ENCODE measurements at places on chromosomes 16 and 17. TPM values are rescaled to one million over a fixed set of nuclear protein-coding genes. Genes with fewer than 3 reads are reported as not detected.
A peak's percentile ranks its signal among the peaks of the same experiment; 100 is the strongest.

- peak; percentile 74 for DNase-seq
Observed at GRCh38 chr17:78013683-78014467, 55.4 kb downstream of the TNRC6C start.

Gene CLEC18B
- total RNA-seq: 3.0 TPM

Gene C16orf86
- 14.9 TPM for total RNA-seq

DNA sequence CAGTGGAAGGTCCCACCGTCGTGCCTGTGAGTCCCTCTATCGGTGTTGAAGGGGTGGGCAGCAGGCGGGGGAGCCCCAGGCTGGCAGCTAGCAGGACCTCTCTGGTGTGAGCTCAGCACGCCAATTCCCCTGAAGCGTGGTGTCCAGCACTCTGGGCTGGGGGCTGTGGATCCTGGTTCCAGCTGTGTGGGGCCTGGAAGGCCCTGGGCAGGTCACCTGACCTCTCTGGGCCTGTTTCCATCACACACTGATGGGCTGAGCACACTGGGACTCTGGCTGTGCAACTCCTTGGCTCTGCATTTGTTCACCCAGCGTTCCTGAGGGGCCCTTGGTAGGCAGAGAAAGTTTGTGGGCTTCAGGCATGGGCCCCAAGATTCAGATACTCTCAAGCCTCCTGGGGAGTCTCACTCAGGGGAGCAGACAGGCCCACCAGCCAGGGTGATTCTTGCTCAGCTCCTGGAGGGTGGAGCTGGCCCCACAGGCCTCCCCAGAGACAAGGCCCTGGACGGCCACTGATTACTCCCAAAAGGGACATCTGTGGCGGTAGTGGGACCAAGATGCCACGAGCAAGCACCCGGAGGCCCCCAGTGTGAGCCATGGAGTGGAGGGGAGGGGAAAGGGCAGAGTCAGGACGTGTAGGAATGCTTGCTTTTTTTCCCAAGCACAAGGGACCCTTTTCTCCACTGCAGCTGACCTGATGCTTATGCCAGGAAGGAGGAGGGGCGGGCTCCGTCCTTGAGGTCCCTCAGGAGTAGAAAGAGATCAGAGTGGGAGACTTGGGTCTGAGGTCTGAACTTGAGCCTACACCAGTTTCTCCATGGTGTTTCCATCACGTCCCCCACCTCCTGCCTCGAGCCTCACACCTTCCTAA is 8.5 kb downstream of the SCGB1C2 start:
- DNase-seq: no peak

DNA sequence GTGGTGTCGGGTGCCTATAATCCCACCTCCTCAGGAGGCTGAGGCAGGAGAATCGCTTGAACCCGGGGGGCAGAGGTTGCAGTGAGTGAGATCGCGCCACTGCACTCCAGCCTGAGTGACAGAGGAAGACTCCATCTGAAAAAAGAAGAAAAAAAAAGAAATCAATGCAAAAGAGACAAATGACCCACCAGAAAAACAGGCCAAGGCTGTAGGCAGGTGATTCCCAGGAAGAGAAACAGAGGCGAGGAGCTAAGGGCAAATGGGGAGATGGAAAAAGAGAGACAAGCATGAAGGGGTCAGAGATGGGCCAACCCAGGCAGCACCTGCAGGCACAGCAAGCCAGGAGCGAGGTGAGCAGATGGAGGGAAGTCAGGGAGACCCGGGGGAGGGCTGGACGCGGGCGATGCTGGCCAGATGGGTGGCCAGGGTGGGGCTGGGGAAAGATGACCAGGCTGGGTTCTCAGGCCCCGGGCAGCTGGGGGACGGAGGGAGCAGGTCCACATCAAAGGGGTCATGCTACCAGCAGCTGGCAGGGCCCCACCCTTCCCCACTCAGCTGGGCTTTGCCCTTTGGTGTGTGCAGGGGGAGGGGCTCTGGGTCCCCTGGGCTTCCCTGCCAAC is 25.5 kb downstream of the MYBBP1A start:
- no peak for DNase-seq

GRCh38 chr16:51556694-51557340 is 405.7 kb upstream of the SALL1 start:
- DNase-seq: no peak

DNA sequence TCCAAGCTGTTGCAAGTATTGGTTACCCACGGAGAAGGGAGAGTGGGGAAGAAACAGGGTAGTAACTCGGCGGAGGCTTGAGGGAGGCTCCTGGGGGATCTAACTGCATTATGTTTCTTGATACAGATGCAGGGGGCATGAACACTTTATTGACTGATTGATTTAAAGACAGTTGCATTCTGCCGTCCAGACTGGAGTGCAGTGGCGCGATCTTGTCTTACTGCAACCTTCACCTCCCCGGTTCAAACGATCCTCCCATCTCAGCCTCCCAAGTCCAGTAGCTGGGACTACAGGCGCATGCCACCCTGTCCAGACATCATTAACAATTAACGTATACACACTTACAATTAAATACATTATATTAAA is 15.1 kb upstream of the ERN2 start:
- no peak for DNase-seq

Gene ZNF597
- 2.1 TPM for total RNA-seq

DNA sequence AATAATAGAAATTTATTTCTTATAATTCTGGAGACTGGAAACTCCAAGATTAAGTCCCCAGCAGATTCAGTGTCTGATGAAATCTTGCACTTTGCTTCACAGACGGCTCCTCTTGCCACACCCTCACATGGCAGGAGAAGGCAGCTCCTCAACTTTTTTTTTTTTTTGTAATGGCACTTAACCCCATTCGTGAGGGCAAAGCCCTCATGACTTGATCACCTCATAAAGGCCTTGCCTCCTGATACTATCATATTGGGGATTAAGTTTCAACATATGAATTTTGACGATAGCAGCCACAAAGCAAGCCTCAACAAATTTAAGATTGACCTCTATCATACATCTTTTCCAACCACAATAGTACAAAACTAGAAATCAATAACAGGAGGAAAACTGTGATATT is 42.3 kb upstream of the CDYL2 start:
- DNase-seq: no peak

DNA sequence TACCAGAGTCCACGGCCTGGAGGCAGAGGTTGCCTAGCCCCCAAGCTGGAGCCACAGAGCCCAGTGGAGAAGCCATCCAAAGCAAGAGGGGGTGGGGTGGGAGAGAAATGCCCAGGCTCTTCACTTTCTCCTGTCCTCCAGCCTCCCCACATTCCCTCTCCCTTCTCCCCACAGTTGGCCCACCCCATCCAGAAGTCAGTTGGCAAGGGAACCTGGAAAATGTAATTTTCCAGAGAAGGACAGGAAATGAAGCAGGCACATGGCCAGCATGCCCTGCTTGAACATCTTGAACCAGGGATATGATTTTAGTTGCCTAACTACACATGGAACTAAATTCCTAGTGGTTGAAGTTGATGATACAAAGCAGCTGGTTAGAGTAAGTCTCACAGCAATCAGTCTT is 73.3 kb upstream of the IRX6 start:
- peak; percentile 21 for DNase-seq

Gene EVI2A
- total RNA-seq: not detected

All from cardiac muscle cell (in vitro differentiated cells and primary cell).